Activated CD4-positive, alpha-beta T cell treated with anti-CD3 and anti-CD28 coated beads for 36 hours (primary cell): ENCODE measurements at places on chromosomes 12 and 14. TPM values are rescaled to one million over a fixed set of nuclear protein-coding genes. Genes with fewer than 3 reads are reported as not detected.

- H3K4me1 ChIP-seq, result no peaks in the 10 kb centered on the region
- H3K27ac ChIP-seq, result no peak overlapping the region
- peaks cover 2% of the 10 kb centered on the region for H3K27me3 ChIP-seq
- no peak for DNase-seq
- no peaks in the 10 kb centered on the region for H3K36me3 ChIP-seq
These were observed 340.2 kb downstream of the DPF3 start for GRCh38 chr14:72553656-72554055.

The GSC gene
- total RNA-seq, result not detected

The PSMB5 gene
- total RNA-seq, result 104 TPM

The ERBB3 gene
- total RNA-seq, result 0.57 TPM

DNA sequence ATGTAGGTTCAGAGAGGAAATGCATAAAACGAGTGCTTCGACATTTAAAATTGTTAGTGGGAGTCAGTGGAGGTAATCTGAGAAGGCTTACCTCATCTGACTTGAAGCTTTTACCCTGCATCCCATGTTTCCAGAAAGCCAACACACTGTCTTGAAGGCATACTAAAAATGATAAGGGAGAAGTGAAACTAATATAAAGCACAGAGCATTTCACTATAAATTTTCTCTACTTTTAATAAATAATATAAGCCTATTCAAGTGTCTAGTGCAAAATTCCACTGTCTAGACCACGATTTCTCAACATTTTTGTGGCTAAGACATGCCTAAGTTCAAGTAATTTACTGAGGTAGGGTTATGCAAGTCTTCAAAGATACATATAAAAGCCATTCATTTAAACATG is 29.1 kb upstream of the CDKL1 start:
- no peak for DNase-seq
- no peak overlapping the region for H3K4me3 ChIP-seq
- no peak overlapping the region for H3K27ac ChIP-seq
- peaks cover 12% of the 10 kb centered on the region for H3K36me3 ChIP-seq

The SRRM4 gene
- not detected for total RNA-seq

DNA sequence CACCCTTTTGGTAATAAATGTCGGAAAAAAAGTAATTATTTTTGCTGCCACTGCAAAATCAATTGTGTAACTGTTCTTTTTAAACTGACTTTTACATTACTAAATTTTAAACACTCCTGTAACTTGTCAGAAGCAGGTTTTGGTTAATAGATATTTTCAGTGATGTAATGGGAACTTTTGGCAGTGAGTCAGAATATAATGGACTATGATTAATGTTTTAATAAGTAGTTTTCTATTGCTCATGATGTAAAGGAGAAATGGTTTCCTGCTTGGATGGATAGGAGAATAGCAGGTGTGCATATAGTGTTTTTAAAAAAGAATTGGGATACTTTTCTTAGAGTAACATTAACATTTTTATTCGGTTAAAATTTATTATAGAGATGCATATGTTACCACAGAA is 58.8 kb downstream of the TRMT5 start:
- H3K36me3 ChIP-seq, result peaks cover 3% of the 10 kb centered on the region
- H3K4me3 ChIP-seq, result no peak overlapping the region
- no peak for DNase-seq
- no peak overlapping the region for H3K27ac ChIP-seq
- no peaks in the 10 kb centered on the region for H3K27me3 ChIP-seq

DNA sequence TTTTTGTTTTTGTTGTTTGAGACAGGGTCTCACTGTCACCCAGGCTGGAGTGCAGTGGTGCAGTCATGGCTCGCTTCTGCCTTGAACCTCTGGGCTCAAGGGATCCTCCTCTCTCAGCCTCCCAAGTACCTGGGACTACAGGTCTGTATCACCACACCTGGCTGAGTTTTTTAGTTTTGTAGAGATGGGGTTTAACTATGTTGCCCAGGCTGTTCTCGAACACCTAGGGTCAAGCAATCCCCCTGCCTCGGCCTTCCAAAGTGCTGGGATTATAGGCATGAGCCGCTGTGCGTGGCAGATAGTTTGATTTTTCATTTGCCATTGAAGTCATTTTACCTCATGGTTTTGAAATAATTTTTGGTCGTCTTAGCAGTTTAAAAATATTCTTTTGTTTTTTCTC is 94.3 kb upstream of the EIF5 start:
- H3K27me3 ChIP-seq, result peaks cover 31% of the 10 kb centered on the region
- no peak for DNase-seq
- H3K27ac ChIP-seq, result no peak overlapping the region

DNA sequence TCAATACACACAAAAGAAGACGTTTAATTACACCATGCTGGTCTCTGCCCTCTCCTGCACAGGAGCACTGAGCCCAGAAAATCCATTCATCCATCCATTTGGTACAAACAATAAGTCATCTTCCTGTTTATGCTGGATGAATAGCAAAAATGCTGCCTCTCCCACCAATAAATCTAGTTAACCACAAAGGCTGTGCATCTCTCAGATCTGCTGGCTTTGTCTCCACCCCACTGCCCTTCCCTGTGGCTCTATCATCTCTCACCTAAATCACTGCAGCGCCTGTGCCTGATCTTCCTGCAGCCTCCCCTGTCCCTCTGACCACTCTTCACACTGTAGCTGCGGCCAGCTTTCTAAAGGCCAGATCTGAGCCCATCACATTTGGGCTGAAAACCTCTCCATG is 72.9 kb upstream of the DDX11 start:
- no peaks in the 10 kb centered on the region for H3K36me3 ChIP-seq
- H3K27me3 ChIP-seq, result no peaks in the 10 kb centered on the region
- no peak overlapping the region for H3K27ac ChIP-seq
- H3K4me1 ChIP-seq, result no peaks in the 10 kb centered on the region
- no peak overlapping the region for H3K4me3 ChIP-seq

- no peak overlapping the region for H3K27ac ChIP-seq
- no peak overlapping the region for H3K4me3 ChIP-seq
- no peaks in the 10 kb centered on the region for H3K27me3 ChIP-seq
- peaks cover 9% of the 10 kb centered on the region for H3K4me1 ChIP-seq
- no peak for DNase-seq
- peaks cover 32% of the 10 kb centered on the region for H3K36me3 ChIP-seq
These were observed 37.5 kb downstream of the TM7SF3 start for GRCh38 chr12:26976687-26977086.

The VCPKMT gene
- 10.4 TPM for total RNA-seq

DNA sequence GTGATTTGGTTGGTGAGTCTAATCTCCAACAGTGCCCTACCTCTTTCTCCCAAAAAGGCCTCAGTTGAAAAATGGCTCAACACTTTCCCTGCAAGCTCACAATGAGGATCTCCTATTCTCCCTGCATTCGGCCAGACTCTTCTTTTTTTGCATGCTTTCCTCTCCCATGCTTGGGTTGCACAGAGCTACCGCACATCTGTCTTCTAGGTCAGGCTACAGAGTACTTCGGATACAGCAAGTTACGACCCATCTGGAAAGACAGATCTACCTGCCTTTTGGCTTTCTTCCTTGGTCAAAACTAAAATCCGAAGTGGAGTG is 305 bp upstream of the SLC16A7 start:
- DNase-seq, result no peak
- peaks cover 50% of the 10 kb centered on the region for H3K4me1 ChIP-seq
- peaks cover 20% of the 10 kb centered on the region for H3K36me3 ChIP-seq

- no peak for DNase-seq
- no peaks in the 10 kb centered on the region for H3K36me3 ChIP-seq
- no peak overlapping the region for H3K4me3 ChIP-seq
- H3K27me3 ChIP-seq, result peaks cover 14% of the 10 kb centered on the region
- H3K27ac ChIP-seq, result no peak overlapping the region
These were observed 14.0 kb upstream of the BHLHE41 start for GRCh38 chr12:26138860-26139259.

The SCN8A gene
- 1.0 TPM for total RNA-seq

GRCh38 chr12:120257041-120257821 is 8.3 kb downstream of the PXN start:
- no peaks in the 10 kb centered on the region for H3K27me3 ChIP-seq
- H3K4me3 ChIP-seq, result no peak overlapping the region
- H3K36me3 ChIP-seq, result peaks cover 25% of the 10 kb centered on the region
- H3K27ac ChIP-seq, result peak overlapping the region; percentile 76
- DNase-seq, result no peak

GRCh38 chr12:2273288-2273687 is 220.5 kb downstream of the CACNA1C start:
- H3K27me3 ChIP-seq, result no peaks in the 10 kb centered on the region
- DNase-seq, result no peak
- no peaks in the 10 kb centered on the region for H3K4me1 ChIP-seq
- H3K4me3 ChIP-seq, result no peak overlapping the region
- H3K36me3 ChIP-seq, result no peaks in the 10 kb centered on the region

- no peak for DNase-seq
- peaks cover 10% of the 10 kb centered on the region for H3K4me1 ChIP-seq
- H3K36me3 ChIP-seq, result peaks cover 11% of the 10 kb centered on the region
- H3K4me3 ChIP-seq, result no peak overlapping the region
- no peaks in the 10 kb centered on the region for H3K27me3 ChIP-seq
These were observed 56.4 kb downstream of the UBR7 start for GRCh38 chr14:93263416-93263815.

The GALNT16 gene
- not detected for total RNA-seq

The FAM90A1 gene
- 0.32 TPM for total RNA-seq

DNA sequence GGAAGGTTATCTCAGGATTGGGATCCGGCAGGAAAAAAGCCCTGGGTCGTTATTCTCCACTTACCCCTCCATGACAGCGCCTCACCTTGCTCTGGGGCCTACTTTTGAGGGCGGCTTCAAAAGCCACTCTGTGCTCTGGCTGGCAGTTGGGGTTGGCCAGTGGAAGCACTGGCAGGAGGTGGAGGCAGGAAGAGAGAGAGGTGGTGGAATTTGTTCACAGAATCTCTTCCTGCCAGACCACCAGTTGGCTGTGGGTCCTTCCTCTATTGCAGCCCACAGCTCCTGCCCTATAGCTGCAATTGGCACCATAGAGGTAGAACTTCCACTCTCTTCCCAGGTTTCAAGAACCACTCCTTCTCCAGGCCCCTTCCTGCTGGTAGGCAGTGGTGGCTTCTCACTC is 32.7 kb upstream of the SDR39U1 start:
- no peak for DNase-seq
- H3K4me1 ChIP-seq, result no peaks in the 10 kb centered on the region
- H3K4me3 ChIP-seq, result no peak overlapping the region
- no peaks in the 10 kb centered on the region for H3K27me3 ChIP-seq

- peaks cover 9% of the 10 kb centered on the region for H3K27me3 ChIP-seq
- H3K36me3 ChIP-seq, result no peaks in the 10 kb centered on the region
- H3K4me1 ChIP-seq, result peaks cover 2% of the 10 kb centered on the region
- H3K27ac ChIP-seq, result no peak overlapping the region
- DNase-seq, result no peak
- no peak overlapping the region for H3K4me3 ChIP-seq
These were observed 71.3 kb downstream of the TSPAN9 start for GRCh38 chr12:3148366-3149000.

The SSTR1 gene
- total RNA-seq, result not detected

DNA sequence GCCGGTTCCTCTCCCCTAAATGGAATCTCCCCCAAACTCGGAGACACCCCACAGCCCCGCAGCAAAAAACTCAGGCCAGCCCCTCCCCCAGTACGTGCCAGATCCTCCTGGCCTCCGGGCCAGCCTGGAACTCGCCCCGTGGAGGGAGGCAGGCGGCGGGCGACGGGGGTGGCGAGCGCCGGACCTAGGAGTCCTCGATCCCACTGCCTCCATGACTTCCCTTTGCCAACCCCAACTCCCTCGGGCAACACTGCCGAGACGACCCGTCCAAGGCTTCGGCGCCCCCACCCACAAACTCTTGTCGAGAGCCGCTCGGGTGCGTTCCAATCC is 400 bp downstream of the ADCY6 start:
- no peaks in the 10 kb centered on the region for H3K36me3 ChIP-seq
- DNase-seq, result no peak
- peaks cover 30% of the 10 kb centered on the region for H3K27me3 ChIP-seq
- H3K4me1 ChIP-seq, result no peaks in the 10 kb centered on the region
- no peak overlapping the region for H3K27ac ChIP-seq
- peak overlapping the region; percentile 46 for H3K4me3 ChIP-seq

The LGR5 gene
- not detected for total RNA-seq

DNA sequence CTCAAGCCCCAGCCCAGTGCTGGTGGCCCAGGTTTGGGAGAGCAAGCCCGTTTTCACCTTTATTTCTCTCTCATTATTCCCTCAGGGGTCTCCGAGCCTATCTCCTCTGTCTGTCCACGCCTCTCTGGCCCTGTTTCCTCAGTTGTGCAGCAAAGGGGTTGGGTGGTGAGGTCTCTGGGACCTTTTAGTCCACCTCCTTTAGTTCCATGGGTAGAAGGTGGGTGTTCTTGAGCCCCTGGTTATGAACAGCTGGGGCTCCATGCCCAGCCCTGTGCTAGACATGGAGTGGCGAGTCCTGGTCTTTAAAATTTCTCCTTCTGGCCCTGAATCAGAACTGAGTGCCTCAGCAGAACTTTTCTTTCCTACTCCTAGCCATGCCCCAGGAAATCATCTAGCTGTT is 1.3 kb upstream of the NGB start:
- peaks cover 30% of the 10 kb centered on the region for H3K27me3 ChIP-seq
- DNase-seq, result no peak
- no peaks in the 10 kb centered on the region for H3K4me1 ChIP-seq

GRCh38 chr14:84814391-84814790 is 715.6 kb upstream of the FLRT2 start:
- H3K4me1 ChIP-seq, result no peaks in the 10 kb centered on the region
- H3K4me3 ChIP-seq, result no peak overlapping the region
- H3K36me3 ChIP-seq, result no peaks in the 10 kb centered on the region
- no peak for DNase-seq

DNA sequence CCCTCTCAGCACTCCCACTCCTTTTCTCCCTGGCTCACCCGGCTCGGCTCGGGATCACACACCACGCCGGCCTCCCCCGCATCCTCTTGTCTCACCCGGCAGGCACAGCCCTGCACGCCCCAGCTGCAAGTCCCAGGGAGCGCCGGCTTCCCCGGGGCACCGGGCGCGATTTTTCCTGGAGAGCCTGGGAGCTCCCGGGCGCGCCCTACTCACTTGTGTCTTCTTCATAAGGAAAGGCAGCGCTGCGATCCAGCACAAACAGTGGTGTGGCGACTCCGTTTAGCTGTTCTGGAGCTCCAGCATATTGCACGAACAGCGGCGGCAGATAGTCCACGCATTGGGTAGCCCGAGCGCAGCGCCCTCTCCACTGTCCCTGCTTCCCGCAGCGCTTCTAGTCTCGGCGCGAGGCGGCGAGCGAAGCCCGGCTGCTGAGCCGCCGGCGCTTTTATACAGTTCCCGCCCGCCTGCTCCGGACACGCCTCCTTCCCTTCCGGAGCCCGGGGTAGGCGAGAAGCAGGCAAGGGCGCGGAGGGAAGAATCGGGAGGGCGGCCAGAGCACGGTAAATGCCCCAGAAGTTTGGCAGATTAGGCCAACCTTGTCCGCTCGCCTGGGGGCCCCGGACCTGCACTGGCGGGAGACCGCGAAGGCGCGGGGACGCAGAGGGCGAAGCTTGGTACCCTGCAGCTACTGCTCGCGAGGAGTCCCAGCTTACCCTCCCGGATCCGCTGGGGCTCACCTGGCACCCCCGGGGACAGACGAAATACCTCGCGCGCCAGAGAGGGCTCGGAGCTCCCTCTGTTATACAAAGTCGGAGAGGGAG is at the start of gene KITLG:
TSS of gene KITLG (minus strand) at position 421 of the 821 bp plus-strand sequence. CDS start at position 228, 193 bp downstream.
- H3K4me3 ChIP-seq, result peak within 1 kb of the TSS; percentile 52
- no peaks in the 10 kb centered on the region for H3K36me3 ChIP-seq
- peak; percentile 62 for DNase-seq

The INHBC gene
- not detected for total RNA-seq
